Upper lobe of right lung (tissue), 1 donor: ENCODE measurements at places on chromosomes 12 and 14.
A peak's percentile ranks its signal among the peaks of the same experiment; 100 is the strongest.

GRCh38 chr14:28305938-28306337, 460.6 kb upstream of the FOXG1 start:
- no peak for DNase-seq

- DNase-seq, result no peak
Observed at GRCh38 chr12:58877243-58877743, 43.0 kb downstream of the LRIG3 start.

- DNase-seq, result peak; percentile 63
Observed at GRCh38 chr12:29148596-29148910, 525 bp upstream of the FAR2 start.

GRCh38 chr12:34264110-34264509, 241.8 kb downstream of the ALG10 start:
- DNase-seq, result no peak

- no peak for DNase-seq
Observed at GRCh38 chr14:45400509-45400908, 147.5 kb upstream of the MIS18BP1 start.

- no peak for DNase-seq
Observed at GRCh38 chr12:22250762-22251161, 83.7 kb downstream of the ST8SIA1 start.

GRCh38 chr14:105588236-105588860, 62.0 kb downstream of the TMEM121 start:
- DNase-seq, result peak; percentile 46

DNA sequence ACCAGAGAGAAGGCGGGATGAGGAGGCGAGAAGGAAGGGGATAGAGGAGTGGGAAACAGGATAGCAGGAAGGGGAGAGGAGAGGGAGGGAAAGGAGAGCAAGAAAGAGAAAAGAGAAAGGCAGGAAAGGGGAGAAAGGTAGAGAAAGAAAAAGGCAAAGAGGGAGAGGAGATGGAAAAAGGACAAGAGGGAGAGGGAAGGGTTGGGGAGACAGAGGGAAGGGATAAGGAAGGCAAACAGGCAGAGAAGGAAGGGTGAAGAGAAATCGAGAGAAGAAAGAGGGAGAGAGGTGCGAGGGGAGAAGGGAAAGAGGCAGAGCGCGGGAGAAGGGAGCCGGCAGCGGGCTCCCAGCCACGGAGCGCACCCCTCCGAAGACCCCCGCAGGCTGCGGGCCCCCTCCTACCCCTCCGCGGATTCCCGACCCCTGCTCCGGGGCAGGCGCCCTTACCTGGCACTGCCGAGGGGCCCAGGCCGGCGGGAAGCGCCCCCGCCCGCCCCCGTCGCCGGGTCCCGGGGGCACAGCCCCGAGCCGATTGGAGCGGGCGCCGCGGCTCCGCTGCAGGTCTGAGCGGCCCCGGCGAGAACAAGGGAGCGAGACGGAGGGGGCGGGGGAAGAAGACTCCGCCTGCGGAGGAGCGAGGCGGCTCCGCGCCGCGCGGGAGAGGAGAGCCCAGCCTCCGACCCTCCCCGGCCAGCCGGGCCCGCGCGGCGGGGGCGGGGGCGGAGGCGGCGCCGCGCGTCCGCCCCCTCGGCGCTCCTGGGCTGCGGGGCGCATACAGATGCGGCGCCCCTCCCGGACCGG, at the start of gene CDH24:
Gene CDH24, minus strand, starts transcription at position 565 of the 801 bp plus-strand sequence. CDS start 1,787 bp downstream, outside the sequence.
- DNase-seq, result peak; percentile 85

DNA sequence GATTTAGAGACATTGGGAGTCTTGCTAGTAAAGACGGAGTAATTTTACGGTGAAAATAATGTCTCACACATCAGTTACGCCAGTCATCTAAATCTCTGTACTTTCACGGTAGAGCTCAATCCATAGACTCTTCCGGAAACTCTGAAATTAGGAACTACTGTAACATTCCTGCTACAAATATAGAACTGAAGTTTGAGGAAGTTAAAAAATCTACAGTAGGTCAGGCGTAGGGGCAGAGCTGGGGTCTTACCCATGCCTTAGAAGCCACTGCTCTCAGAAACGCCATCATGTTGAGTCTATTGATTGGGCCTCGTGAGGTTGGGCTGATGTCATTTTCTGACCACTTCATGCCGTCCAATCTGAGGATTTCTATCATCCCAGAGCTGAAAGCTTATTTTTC, 1029.8 kb upstream of the TMEM132C start:
- no peak for DNase-seq

GRCh38 chr12:103421402-103421801, 74.4 kb downstream of the C12orf42 start:
- DNase-seq, result no peak

- no peak for DNase-seq
Observed at GRCh38 chr14:29271669-29272068, 505.1 kb downstream of the FOXG1 start.

- no peak for DNase-seq
Observed at GRCh38 chr12:47823422-47824086, 3.9 kb upstream of the HDAC7 start.

- no peak for DNase-seq
Observed at GRCh38 chr12:62407587-62407986, 59.0 kb upstream of the MON2 start.

GRCh38 chr12:76898442-76898841, 19.6 kb upstream of the CSRP2 start:
- DNase-seq, result no peak

GRCh38 chr12:1536817-1537216, 57.6 kb downstream of the FBXL14 start:
- no peak for DNase-seq

GRCh38 chr14:92565040-92565717, 51.6 kb downstream of the RIN3 start:
- DNase-seq, result no peak

GRCh38 chr14:55556929-55557623, 22.9 kb upstream of the KTN1 start:
- DNase-seq, result peak; percentile 86

- no peak for DNase-seq
Observed at GRCh38 chr12:18415227-18415626, 153.9 kb downstream of the PIK3C2G start.

DNA sequence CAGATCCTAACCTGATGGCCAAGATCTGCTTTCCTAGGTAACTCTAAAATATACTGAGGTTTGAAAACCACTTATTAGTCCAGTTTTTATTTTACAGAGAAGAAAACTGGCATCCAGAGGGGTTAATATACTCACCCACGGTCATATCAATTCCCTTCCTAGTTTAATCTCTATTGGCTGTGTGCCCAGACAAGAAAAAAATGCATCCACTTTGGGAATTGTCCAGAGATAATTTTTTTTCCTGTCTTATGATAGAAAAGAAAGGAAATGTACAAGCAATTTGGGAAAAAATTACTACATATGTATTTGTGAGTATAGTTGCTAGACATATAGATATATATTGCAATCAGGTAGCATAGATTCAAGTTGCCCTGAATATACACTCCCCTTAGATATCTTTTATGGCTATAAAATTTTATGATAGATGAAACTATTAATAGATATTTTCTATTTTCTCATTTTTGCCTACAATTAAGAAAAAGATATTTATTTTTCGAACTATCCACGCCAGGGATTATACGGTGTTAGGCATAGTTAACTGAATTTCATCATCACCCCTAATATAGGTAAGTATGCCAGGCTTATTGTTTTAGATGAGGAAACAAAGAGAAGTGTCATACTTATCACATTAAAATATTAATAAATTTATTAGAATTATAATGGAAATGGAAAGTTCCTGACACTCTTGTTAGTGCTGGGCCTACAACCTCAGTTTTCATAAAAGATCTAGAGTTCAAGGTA, 100.5 kb upstream of the SLC38A2 start:
- DNase-seq, result no peak

DNA sequence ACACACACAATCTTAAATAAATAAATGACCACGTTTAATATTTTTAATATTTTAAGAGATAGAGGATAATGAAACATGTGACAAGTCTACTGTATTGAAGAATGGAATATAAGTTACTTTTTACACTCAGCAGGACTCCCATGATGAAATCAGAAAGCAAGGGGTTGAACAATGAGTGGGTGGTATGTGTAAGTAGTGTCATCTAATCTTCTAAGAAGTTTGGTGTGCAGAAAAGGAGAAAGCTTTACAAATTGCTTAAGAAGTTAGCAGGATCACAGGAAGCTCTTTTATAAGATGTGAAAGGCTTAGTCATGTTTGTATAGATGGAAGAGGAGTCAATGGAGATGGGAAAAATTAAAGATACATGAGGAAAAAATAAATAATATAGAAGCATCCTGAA, 47.8 kb downstream of the SLC15A5 start:
- DNase-seq, result no peak

- DNase-seq, result no peak
Observed at GRCh38 chr12:46803517-46803916, 22.3 kb downstream of the SLC38A4 start.

DNA sequence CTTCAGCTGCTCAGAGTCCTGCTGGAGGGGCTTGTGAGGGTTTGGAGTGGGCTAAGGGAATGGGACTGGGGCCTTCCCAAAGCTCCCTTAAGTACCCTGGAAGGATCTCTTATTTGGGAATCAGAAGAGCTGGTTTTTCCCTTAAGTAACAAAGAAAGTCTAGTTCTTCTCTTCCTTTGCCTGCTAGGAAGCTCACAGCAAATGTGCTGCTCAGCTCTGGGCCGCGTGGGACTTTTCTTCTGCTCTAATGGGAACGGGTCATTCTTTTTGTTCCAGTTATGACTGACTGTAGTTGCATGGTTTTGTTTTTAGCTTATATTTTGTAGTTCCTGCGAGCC, 6.0 kb downstream of the KIF26A start:
- no peak for DNase-seq

- DNase-seq, result no peak
Observed at GRCh38 chr12:40647651-40648050, 44.6 kb upstream of the CNTN1 start.

GRCh38 chr12:52496590-52497071, 3.6 kb upstream of the KRT6A start:
- no peak for DNase-seq

DNA sequence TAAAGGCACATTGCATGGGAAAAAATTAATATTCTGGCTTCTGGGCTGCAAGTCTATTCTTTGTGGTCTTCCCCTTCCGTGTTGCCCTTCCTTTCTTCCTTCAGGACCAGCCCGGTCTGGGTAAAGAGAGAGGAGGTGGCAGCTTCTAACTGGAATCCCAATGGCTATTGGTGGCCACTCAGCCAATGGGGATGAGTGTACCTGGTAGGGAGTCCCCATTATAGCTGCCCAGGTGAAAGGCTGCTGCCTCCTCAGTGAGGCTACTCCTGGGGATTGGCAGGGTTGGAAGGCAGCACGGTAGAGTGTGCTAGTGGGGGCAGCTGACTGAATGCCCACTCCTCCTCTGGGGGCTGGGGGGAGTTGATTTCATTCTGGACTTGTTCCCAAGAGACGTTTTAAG, 112.6 kb downstream of the RBM19 start:
- no peak for DNase-seq

DNA sequence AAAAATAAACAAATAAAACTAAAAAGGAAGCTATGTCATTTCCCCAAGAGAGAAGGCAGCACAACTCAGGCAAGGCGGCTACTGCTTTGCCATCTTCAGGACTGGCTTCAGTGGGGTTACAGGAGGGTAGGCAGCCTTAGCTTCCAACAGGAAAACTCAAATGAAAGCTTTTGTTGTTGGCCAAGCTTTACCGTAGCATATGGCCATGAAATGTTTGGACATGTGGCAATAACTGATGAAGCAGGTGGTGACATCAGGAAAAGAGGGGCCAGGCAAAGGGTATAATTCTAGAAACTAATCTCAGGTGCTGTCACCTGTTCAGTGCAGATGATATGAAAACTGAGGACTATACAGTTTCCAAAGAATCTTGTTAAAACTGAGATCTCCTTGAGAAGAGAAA, 22.8 kb upstream of the NPFF start:
- no peak for DNase-seq

DNA sequence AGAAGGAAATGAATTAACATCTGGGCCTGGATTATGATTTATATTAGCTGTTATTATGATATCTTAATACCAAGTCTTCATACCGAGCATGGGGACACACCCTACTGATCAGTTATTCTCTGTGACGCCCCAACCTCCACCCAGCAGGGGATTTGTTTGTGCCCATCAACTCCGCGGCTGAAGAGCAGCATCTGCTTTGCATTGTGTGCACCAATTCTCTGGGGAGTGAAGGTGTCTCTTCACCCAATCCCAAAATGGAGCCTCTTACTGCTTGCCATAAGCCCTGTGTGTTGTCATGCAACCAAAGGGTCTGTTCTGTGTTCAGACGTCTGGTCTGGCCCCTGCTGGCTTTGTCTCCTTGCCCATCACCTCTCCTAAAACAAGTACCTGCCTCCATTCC, 25.4 kb downstream of the DHRS2 start:
- DNase-seq, result no peak

DNA sequence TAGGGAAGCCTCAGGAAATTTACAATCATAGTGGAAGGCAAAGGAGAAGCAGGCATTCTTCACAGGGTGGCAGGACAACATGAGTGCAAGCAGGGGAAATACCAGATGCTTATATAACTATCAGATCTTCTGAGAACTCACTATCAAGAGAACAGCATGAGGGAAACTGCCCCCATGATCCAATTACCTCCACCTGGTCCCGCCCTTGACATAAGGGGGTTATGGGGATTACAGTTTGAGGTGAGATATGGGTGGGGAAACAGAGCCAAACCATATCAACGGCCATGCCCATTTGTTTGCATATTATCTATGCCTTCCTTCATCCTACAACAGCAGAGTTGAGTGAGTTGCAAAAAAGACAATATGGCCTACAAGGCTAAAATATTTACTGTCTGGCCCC, 140.2 kb upstream of the CCDC196 start:
- DNase-seq, result no peak

- no peak for DNase-seq
Observed at GRCh38 chr14:76830556-76830955, 4.3 kb downstream of the LRRC74A start.

DNA sequence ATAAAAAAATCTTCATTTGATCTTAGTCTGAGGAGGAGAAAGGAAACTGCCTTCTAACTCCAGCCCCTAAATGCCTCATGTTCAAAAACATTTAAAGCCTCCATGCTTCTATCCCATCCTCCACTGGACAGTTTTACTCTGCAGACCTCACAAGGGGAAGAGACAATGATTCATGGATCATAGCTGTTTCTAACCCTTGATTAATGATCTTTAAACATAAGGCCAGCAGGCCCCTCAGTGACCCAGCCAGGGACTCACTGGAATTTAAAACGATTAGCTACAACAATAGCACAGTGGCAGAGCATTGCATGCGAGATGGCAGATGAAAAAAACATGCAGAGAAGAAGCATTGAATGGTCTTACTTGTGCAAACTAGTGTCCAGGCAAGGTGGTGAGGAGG, 6.0 kb downstream of the DCTN2 start:
- no peak for DNase-seq

- DNase-seq, result no peak
Observed at GRCh38 chr12:128909653-128910052, 56.4 kb downstream of the GLT1D1 start.

GRCh38 chr14:35107866-35108265, 13.9 kb downstream of the PPP2R3C start:
- DNase-seq, result no peak

GRCh38 chr12:9843407-9843806, 16.1 kb downstream of the KLRF1 start:
- DNase-seq, result no peak

- DNase-seq, result no peak
Observed at GRCh38 chr14:64722842-64723447, 18.7 kb downstream of the PLEKHG3 start.

- no peak for DNase-seq
Observed at GRCh38 chr12:25617991-25618390, 64.9 kb upstream of the LMNTD1 start.

GRCh38 chr14:39233680-39234326, at the start of gene MIA2:
Gene MIA2 (plus strand): TSS chr14:39233915. CDS start chr14:39234115, 200 bp downstream.
- DNase-seq, result no peak

GRCh38 chr14:95533822-95534221, 1.0 kb upstream of the GLRX5 start:
- DNase-seq, result no peak
